ENCODE measurements at places on chromosomes 11 and 22. TPM values are rescaled to one million over a fixed set of nuclear protein-coding genes. Genes with fewer than 3 reads are reported as not detected.

The PIK3IP1 gene
- 39.5 TPM for total RNA-seq

The CYP2D6 gene
- 6.6 TPM for total RNA-seq

The MALAT1 gene
- total RNA-seq, result 8,391 TPM

The CERK gene
- total RNA-seq, result 53.1 TPM

The SUSD2 gene
- total RNA-seq, result 0.60 TPM

The DGCR6 gene
- total RNA-seq, result 2.9 TPM

The MPPED2 gene
- 0.46 TPM for total RNA-seq

DNA sequence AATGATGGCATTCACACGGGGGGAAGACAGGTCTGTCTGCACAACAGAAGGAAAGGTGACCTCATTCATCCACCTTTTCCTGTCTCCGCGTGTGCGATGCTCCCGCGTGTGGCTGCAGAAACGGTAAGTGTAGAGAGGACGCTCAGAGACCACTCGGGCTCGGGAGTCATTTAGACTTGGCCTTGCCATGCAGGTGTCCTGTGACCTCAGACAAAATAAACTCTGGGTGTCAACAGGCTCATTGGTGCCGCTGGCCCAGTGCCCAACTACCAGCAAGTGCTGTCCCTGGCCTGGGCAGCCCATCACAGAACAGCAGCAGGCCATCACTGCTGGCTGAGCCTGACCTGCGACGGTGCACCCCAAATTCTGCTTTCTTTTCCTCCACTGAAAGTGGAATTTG is 48.1 kb upstream of the ARFGAP3 start:
- no peak for DNase-seq

DNA sequence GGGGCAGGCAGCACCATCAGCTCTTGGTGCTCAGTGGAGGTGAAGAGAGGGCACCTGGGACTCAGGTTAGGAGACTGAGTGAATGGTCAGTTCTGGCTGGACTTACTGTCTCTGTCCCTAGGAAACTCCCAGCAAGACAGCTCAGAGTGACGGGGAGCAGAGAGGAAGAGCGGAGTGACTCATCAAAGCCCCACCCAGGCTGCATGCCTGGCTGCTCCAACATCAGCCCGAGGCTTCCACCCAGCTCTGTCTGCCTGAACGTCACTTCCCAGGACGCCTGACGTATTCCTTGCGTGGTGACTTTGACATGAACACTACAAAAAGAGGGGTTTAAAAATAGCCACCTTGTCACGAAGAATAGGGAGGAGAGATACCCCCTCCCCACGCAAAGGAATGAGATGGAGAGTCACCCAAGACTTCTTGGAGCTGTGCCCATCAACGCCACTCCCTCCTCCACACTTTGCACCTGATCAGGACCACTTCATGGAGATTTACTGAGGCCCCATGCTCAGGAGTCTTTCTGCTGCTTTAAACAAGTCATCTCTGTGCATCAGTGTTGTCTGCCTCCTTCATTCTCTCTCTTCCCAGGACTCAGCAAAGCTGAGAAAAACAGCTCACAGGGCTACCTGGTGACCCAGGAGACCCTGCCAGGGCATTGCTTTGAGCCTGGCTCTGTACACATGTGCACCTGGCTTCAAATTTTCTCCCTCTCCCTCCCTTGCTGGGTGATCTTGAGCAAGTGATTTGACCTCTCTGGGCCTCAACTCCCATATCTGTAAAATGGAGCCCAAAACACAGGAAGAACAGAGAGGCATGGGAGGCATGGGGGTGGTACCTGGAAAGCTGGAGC is 83.1 kb downstream of the MN1 start:
- no peak for DNase-seq

DNA sequence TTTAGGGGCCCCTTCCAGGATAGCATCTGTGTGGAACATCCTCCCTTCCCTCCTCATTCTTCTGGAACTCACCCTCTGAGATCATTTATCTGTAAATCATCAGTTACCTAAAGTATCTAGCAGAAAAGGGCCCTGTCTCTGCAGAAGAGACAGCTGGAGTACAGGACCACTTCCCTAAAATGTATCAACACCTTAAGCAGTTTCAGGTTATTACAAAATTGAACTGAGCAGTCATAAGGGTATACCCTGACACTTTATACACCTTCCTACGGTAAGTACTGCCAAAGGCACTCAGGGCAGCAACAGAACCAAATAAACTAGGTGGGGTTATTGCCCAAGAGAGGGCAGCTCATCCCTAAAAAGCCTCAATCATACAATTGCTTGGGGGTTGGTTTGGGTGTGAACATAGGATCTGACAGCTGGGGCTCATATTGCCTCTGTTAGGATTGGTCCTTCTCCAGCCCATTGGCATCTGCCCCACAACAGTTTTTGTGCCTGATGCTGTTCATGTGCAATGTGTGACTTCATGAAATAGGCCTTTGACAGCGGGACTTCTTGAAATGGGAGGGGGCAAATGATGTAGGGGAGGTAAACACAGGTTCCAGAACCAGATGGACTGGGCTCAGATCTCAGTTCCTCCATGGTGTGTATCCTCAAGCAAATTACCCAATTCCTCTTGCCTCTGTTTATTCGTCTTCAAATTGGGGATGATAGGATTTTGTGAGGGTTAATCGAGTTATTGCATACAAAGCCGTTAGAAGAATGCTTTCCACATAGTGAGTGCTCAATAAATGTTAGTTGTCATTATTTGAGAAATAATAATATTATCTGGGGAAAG is 2.9 kb downstream of the POU2AF3 start:
- no peak for DNase-seq

- DNase-seq, result no peak
Measured at GRCh38 chr11:116217441-116217840, 555.3 kb downstream of the BUD13 start.

- DNase-seq, result peak; percentile 14
Measured at GRCh38 chr11:120013325-120014250, 124.3 kb downstream of the TRIM29 start.

DNA sequence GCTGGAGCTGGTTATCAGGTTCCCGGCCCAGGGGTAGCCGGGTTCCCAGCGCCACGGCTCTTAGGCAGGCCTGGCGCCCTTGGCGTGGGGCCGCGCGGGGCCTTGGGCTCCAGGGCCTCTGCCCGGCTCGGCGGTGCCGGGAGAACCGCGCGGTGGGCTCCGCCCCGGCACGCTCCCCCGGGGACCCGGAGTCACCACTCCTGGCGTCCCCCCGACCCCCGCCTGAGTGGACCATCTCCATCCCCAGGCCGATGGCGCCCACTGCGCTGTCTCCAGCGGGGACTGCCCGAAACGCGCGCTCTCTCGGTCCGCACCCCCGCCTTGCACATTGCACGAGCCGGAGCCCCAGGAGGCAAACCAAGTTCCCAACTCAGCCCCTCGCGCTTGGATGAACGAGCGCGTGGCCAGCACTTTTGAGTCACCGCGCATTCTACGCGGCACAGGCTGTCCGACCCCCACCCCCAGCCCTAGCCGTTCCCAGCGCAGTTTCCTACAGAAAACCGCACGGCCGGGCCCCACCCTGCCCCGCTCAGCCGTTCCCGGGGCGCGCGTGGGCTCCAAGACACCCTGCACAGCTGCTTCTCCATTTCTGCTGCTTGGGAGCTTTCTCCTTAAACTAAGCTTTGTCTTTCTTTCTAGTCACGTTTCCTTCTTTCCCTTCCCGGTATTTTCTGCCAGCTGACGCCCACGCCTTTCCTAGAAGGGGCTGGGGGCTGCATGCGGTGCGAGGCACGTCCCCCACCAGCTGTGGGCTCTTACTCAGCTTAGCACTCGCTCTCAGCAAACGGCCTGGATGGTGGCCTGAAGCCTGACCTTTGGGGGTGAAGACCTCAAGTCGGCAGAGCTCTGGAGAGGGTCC is 650 bp upstream of the CHID1 start:
- peak; percentile 59 for DNase-seq

DNA sequence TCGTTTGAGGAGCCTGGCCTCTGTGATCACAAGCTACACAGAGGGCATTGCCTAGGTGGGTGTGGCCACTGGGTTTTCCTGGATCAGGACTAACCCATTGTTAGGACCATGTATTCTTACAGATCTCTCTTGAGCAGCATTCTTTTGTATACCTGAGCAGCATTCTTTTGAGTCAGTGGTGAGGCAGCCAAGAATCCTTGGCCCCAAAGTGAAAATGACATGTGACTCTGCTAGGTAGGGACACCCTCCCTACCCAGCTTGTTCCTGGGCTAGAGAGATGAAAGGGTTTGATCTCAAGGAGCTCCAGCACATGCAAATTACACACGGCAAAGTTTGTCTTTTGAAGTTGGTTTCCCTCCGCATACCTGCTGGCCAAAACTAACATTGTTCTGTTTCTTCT is 55.0 kb upstream of the HORMAD2 start:
- DNase-seq, result no peak

GRCh38 chr22:29195964-29196666 is 9.6 kb upstream of the EMID1 start:
- no peak for DNase-seq

DNA sequence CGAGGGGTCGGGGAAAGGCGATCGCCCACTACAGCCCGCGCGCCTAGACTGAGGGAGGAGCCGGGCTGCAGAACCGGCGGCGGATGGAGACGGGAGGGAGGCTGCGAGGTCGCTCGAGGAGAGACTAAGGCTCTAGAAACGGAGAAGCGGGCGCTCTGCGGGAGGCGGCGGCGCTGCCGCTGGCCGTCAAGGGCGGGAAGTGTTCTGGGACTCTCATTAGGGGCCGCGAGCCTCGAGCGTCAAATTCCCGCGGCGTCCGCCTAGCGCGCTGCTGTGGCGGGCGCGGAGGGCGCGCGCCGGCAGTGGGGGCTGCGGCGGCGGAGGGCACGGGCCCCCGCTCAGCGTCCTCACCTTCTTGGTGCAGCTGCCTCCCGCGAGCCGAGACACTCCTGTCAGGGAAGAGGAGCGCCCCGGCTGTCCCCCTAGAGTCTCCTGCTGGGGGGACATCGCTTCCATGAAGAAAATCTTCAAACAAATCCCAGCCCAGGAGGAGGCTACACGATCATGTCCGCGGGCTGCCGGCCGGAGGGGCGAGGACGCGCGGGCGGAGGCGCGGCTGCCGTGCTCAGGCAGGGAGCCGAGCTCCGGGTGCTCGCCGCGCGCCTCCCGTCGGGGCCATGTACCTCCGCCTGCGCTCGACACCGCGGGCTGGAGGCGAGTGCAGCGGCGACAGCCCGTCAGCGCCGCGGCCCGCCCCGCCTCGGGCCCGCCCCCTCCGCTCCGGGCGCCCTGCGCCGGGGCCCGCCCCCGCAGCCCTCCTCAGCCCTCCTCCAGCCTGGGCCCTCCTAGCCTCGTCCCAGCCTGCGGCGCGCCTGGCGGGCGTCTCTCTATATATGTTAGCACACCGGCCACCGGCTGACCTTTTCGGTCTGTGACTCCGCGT is at the start of gene ARHGAP20:
TSS of gene ARHGAP20 (minus strand) at position 662 of the 883 bp plus-strand sequence. CDS start at position 456, 206 bp downstream.
- peak; percentile 63 for DNase-seq

DNA sequence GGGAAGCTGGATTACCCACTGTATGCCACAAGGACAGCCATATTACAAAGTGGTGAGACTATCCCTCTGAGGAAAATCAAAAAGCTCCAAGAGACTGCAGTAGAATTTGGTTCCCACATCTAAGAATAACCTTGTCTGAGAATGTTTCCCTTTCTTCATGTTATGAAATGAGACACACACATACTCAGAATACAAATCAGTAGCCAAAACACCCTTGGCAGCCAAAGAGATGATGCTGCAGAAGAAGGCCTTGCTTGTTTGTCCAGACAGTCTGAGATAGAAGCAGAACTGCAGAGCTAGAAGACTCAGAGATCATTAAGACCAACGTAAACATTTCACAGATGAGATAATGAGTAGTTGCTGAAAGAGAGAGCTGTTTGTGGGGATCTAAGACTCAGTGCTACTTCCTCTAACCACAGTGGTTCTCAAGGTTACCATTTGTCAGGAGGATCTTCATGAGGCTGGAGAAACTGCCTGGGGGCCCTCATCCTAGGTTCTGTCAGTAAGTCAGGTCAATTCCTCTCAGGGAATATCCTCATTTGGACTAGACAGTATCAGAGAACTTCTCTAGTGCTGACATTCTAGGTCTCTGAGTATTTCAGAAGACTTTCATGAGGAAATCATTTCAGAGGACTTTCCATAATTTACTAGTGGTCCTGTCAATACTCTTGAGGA is 38.9 kb downstream of the RELT start:
- no peak for DNase-seq

- no peak for DNase-seq
Measured at GRCh38 chr11:40387240-40387980, 1072.0 kb downstream of the LRRC4C start.

GRCh38 chr11:127931803-127932202 is 655.6 kb downstream of the ETS1 start:
- DNase-seq, result no peak

DNA sequence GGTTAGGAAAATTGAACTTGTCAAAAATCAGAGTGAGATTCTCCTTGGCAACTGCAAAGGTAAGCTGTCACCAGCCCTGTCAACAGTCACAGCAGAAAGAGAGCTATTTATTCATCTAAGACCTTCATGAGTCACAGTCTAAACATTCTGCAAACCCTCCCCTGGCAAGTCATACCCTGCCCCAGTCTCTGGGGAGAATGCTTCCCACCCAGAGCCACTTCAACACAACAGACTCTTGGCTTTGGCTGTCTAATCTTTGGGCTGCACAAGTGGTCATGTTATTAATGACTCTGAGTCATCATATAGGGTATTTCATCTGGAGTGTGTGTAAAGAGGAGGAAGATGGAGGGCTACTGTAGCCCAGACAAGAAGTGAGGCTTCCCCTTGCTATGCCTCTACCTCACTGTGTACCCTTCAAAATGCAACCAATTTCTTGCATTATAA is 153.4 kb downstream of the CCDC34 start:
- DNase-seq, result no peak

GRCh38 chr11:62435846-62436660 is 17.2 kb downstream of the SCGB1A1 start:
- DNase-seq, result no peak

DNA sequence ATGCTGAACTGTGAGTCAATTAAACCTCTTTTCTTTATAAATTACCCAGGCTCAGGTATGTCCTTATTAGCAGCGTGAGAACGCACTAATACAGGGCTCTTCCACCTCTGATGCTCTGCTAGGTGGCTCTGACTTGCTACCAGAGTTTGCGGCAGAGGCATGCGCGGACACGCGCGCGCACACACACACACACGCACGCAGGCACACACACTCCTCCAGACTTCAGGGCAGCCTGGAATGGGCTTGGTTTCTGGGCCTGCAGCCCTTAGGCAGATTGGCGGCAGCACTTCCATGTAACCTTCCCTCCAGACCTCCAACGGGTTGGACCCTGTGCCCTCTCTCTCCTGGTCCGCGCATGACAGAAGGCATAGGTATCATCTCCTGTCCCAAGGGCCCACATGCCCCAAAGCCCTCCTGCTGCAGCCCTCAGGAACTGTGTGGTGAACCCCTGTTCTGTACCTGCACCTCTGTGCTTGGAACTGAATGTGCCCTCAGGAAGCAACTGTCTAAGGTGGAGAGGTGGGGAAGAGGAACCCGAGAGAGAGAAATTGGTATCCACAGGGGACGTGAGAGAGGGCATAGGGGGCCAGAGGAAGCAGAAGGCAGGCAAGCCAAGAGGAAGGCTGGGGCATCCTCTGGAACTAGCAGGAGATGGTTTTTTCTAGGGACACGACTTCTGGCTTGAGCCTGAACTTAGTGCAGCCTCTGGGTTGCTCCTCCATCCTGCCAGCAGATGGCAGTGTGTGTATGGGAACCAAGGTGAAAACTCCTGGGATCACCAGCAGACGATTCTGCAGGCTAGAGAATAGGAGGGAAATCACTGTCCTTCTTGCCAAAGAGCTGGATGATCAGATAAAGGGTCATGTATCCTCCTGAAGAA is 23.4 kb upstream of the RIC3 start:
- peak; percentile 46 for DNase-seq

- DNase-seq, result no peak
Measured at GRCh38 chr22:22750335-22751042, 106.1 kb downstream of the GGTLC2 start.

All from activated T-cell treated with anti-CD3 and anti-CD28 coated beads, Interleukin-2, amount 50 U/mL, for 72 hours (primary cell).